ENCODE measurements at places on chromosomes 3 and 15.

- DNase-seq = no peak
These were observed 195.6 kb downstream of the UBE3A start for GRCh38 chr15:25242957-25243799.

- no peak for DNase-seq
These were observed 36.5 kb upstream of the TIMP4 start for GRCh38 chr3:12195231-12195630.

GRCh38 chr15:41102854-41103253, 13.2 kb downstream of the INO80 start:
- no peak for DNase-seq

DNA sequence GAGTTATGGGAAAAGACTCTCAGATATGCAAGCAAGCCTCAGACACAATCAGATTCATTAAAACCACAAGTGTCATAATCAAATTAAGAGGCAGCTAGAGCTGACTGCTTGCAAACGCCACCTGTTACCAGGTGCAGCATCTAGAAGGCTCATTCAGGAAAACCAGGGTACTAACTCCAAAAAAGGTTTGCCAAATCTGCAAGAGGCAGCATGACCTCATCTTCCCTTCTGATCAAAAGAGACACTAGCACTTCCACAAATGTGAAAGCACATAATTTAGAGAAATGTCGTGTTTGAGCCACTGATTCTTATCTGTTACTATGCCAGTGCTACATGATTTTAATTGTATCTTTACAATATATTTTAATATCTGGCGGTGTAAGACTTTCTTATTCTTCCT, 123.3 kb upstream of the NANOGP8 start:
- DNase-seq = no peak

DNA sequence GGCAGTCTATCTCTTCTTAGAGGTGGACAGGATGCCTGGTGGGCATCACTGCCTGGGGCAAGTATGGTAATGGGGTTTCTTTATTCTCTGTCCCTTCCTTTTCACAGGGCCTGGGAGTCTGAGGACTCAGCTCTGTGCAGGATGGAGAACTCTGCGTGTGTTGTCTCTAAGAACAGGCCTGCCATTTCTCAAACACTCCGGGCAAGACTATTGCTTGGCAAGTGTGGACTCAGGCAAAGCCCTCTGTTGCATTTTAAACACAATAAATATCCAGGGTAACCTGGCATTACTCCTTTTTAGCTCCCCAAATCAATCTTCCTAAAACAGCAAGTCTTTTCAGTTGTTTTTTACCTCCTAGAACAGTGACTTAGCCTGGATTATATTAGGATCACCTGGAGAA, 185.1 kb upstream of the ROPN1 start:
- no peak for DNase-seq

DNA sequence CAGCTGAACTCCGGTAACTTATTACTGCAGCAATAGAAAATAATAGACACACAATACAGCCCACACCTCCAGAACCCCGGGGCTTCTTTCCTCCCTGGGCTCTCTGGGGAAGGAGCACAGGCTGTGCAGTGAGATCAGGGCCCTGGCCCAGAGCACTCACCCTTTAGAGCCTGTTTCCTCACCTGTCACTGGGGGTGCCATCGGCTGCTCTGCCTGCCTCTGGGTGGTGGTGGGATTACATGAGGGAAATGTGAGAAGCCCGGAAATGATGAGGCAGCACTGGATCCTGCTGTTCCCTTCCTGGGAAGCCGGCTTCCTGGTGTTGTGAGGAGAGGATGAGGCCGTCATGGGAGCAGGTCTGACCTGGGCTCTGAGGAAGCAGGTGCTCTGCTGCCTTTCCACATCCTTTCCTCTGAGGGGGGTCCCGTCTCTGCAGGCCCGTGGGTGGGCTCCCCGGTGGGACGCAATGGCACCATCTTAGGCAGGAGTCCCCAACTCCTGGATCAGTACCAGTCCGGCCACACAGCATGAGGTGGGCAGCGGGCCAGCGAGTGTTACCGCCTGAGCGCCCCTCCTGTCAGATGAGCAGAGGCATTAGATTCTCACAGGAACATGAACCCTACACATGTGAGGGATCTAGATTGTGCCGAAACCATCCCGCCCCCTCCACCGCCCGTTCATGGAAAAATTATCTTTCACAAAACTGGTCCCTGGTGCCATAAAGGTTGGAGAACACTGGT, 220.9 kb upstream of the CTDSPL start:
- DNase-seq = no peak

GRCh38 chr15:56411122-56411749, 46.0 kb downstream of the TEX9 start:
- DNase-seq = no peak

DNA sequence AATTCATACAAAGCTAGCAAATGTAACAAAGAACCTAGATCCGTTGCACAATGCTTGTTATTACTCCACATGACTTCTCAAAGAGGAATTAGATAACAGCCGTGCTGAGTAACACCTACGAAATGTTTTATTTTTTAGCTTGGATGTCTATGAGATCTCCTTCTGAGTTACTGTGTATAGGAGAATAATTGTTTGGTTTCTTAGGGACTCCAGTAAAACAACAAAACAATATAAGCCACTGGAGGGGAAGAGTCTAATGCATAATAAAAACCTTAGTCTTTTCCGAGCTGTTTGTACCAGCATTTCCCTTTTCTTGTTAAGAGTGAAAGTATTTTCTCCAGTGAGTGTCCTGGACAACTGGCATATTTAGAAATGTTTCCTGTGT, 15.6 kb downstream of the SNAP23 start:
- no peak for DNase-seq

- no peak for DNase-seq
These were observed 42.9 kb downstream of the RAB11A start for GRCh38 chr15:65912235-65912634.

- no peak for DNase-seq
These were observed 3.8 kb upstream of the FBLN2 start for GRCh38 chr3:13544951-13545651.

DNA sequence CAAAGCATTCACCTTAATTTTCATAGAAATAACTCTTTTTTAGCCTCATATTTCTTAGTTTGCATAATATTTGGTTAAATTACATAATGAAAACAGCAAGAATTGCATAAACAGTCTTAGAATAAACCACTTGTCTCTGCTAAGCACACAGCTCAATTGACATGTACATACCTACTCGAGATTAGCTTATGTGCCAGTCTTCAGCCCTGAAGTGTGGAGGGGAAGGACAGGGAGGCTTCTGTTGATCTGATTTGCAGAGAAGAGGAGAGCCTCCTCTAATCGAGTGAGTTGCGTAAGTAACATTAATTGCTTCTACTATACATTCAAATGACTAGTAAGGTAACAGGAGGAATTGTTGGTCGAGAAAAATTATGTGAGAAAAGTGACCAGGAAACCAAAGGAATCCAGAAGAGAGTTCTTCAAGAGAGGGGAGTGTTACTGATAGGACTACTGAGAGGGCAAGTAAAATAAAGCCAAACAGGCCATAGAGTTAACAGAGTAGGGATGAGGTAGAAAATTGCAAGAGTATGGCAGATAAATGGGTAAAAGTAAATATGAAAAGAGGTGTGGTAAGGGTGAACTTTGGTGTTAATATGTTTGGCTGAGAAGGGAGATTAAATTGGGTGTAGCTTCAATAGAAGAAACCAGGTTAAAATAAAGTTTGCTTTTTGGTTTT, 7.1 kb upstream of the GOLIM4 start:
- no peak for DNase-seq

- no peak for DNase-seq
These were observed 254.7 kb upstream of the TRIM42 start for GRCh38 chr3:140423146-140423545.

DNA sequence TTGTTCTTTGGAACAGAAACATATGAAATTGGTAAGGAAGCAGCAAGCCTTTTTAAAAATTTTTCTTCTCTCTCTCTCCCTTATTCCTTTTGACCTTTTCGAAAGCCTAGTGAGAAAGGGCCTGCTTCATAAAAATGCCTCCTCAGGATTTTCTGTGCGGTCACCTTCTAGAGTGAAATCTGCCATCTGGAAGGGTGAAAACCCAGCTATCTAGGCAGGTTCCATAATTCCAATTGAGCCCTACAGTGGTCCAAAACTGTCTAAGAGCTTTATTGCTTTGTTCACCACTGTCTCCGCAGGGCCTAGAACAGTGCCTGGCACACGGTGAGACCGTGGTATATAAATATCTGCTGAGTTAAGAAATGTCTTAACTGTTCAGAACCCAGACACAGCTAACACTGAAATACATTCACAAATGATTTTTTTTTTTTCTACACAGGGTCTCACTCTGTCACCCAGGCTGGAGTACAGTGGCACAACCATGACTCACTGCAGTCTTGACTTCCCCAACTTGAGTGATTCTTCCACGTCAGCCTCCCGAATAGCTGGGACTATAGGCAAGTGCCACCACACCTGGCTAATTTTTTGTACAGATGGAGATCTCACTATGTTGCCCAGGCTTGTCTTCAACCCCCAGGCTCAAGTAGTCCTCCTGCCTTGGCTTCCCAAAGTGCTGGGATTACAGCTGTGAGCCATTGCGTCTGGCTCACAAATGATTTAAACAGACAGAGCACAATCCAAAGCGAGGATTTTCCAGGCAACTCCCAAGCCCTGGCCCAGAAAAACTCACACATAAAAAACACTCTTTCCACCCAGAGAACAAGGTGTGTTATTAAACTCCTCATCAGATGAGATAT, 64.4 kb downstream of the FRMD4B start:
- no peak for DNase-seq

Measured in amygdala (tissue), 56 donors.